Lung (tissue), 17 donors: ENCODE measurements at places on chromosomes 5 and 9. TPM values are rescaled to one million over a fixed set of nuclear protein-coding genes. Genes with fewer than 3 reads are reported as not detected.
A peak's percentile ranks its signal among the peaks of the same experiment; 100 is the strongest.

The TICAM2 gene
- total RNA-seq, result 5.8 TPM

The TTC23L gene
- 4.4 TPM for total RNA-seq

The TMEM167A gene
- 70.3 TPM for total RNA-seq

The PCDHGB7 gene
- 18.1 TPM for total RNA-seq

The ASPN gene
- total RNA-seq, result 1.4 TPM

The SIT1 gene
- total RNA-seq, result 3.8 TPM

The FBP2 gene
- total RNA-seq, result not detected

The UCK1 gene
- 17.6 TPM for total RNA-seq

The PCDHA11 gene
- total RNA-seq, result 0.74 TPM

The CER1 gene
- total RNA-seq, result not detected

The LCN12 gene
- total RNA-seq, result 4.1 TPM

The QRFP gene
- total RNA-seq, result not detected

DNA sequence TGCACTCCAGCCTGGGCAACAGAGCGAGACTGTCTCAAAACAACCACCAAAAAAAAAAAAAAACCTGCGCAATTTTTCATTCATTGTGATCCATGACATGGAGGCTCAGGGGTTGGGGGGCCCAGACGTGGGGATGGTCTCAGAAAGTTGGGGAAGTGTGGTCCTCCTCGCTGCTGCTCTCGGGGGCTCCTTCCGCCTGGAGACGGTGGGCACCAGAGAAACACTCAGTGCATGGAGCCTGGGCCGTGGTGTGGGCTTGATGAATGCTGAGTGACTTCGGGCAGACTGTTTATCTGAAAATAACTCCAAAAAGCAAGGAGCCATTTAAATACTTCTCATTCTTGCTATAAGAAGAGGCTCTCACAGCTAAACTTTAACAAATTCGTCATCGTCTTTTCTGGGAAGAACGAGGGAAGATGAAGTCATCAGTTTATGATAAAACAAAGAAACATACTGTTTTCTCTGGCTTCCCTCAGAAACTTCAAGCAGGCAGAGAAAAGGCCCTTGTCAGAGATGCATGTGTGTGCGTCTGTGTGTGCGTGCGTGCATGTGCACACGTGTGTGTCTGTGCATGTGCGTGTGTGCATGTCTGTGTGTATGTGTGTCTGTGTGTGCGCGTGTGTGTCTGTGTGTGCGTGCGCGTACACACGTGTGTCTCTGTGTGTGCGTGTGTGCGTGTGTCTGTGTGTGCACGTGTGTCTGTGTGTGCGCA is 35.0 kb downstream of the RASGEF1C start:
- peak; percentile 45 for DNase-seq

DNA sequence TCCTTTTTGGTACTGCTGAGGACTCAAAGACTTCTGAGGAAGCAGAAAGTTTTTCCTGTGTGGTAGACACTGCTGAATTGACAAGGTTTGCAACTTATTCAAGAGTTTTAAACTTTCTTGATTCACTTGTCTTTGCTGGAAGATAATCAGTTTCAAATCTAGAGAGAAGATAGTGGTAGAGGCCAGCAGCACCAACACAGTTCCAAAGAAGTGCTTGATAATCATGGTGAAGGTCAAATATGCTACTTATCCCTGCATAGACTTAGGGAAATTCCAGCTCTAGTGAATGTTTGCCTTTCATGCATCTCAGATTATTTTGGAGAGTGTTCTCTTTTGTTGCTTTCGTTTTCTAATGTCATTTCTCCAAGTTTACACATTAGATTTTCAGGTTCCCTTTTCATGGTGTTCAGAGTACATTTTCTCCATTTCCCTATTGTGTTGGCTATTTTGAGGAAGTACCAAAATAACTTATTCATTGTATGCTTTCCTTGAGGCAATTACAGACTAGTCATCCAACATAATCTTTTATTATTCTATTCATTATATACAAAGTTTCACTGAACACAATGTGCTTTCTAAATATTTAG is 550 bp downstream of the IFNE start:
- no peak for DNase-seq

DNA sequence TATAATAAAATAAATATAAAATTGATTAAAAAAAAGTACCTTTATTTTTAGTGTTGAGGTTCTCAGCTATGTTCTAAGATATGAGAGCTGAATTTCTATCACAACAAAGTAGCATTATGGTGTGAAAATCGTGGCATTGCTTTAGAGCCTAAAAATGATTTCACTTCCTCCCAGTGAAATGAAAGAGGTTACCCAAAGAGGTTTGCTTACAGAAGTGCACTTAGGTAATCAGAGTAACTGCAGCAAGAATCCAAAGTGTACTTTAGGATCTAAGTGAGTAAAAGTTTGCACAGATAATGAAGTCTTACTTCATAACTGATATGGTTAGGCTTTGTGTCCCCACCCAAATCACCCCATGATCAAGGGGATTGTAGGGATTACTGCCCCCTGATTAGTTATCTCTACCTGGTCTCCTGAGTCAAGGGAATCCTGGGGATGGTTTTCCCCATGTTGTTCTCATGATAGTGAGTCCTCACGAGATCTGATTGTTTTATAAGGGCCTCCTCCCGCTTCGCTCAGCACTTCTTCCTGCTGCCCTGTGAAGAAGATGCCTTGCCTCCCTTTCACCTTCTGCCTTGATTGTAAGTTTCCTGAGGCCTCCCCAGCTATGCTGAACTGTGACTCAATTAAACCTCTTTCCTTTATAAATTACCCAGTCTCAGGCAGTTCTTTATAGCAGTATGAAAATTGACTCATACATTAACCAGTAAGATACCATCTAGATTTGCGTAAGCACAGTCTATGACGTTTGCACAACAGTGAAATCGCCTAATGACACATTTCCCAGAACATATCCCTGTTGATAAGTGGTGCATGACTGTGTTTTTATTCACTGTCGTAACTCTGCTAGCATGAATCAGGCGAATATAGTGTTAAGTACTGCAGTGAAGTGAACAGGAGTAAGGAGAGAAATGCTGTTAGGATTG is 40.3 kb upstream of the LRRC70 start:
- no peak for DNase-seq

GRCh38 chr9:122119166-122119521 is 26.0 kb upstream of the TTLL11 start:
- DNase-seq, result no peak

- DNase-seq, result no peak
Observed at GRCh38 chr9:116464423-116464822, 222.7 kb upstream of the TRIM32 start.

DNA sequence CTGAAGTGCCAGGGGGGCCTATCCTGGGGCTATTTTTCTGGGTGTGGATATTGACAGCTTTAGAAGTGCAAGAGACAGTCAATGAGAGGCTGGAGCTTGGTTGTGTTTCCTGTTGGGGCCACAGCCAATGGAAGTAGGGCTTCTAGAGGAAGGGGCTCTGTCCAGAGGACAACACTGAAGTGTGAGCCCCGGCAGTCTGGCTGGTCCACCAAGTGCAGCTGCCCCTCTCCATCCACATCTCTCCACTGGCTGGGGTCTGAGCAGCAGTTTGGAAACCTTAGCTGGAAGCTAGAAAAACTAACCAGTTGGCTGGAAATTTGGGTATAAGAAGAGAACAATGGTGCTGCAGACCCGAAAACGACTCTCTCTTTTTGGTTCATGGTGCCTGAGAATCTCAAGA is 64.3 kb upstream of the PSD2 start:
- DNase-seq, result no peak

- no peak for DNase-seq
Observed at GRCh38 chr5:29197631-29198454, 1995.6 kb upstream of the CDH6 start.

DNA sequence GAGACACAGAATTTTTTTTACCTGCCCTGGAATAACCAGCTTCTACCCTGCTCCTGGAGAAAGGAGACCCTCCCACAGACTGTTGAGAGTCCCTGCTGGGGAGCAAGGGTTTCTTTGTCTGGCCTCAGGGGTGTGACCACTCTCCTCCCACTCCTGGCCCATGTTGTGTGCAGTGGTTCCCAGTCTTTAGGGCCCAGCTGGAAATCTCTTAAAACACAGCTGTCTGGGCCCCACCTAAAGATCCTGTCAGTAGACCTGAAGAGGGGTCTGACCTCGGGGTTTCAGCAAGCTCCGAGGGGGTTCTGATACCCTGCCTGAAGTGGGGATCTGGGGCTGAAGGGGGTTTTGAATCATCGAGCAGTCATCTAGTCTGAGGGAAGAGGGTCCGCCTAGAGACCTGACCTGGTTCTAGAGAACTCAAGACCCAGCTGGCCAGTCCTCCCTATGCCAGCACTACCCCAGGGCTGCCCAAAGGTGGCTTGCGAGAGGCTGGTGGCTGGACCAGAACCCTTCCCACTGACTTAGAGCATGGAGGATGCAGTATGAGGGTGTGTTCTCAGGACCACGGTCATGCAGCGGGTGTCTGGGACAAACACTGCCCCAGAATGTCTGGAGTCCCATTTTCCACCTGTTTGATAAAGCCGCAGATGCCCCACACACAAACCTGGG is 8.1 kb upstream of the UNC5A start:
- DNase-seq, result no peak

- DNase-seq, result no peak
Observed at GRCh38 chr5:33690374-33691135, 201.2 kb downstream of the ADAMTS12 start.

- DNase-seq, result no peak
Observed at GRCh38 chr9:12715268-12715667, 22.1 kb downstream of the TYRP1 start.

GRCh38 chr9:626596-626995 is 214.9 kb upstream of the DMRT1 start:
- DNase-seq, result peak; percentile 48

GRCh38 chr5:14435481-14435880 is 146.1 kb upstream of the OTULINL start:
- DNase-seq, result no peak

- no peak for DNase-seq
Observed at GRCh38 chr5:179176166-179176565, 116.0 kb downstream of the ZNF354C start.

DNA sequence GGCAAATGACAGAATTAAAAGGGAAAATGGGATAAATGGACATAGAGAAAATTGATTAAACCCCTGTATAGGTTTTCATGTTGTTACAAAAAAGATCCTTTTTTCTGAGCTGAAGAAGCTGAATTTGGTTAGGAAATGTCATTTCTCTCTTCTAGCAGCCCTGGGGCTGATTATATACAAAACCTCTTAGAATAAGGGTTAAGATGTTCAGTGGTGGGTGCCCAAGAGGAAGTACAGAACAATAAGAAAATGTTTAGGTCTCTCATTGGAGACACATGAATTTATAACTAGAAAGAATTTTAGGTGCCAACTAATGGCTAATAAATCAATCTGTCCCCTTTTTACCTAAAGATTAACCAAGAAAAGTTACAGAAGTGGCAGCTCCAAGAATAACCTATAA is 14.2 kb downstream of the ABHD17B start:
- no peak for DNase-seq

GRCh38 chr5:173973616-173973969 is 15.4 kb upstream of the C5orf47 start:
- DNase-seq, result no peak

- no peak for DNase-seq
Observed at GRCh38 chr5:38187532-38187931, 70.8 kb upstream of the EGFLAM start.

DNA sequence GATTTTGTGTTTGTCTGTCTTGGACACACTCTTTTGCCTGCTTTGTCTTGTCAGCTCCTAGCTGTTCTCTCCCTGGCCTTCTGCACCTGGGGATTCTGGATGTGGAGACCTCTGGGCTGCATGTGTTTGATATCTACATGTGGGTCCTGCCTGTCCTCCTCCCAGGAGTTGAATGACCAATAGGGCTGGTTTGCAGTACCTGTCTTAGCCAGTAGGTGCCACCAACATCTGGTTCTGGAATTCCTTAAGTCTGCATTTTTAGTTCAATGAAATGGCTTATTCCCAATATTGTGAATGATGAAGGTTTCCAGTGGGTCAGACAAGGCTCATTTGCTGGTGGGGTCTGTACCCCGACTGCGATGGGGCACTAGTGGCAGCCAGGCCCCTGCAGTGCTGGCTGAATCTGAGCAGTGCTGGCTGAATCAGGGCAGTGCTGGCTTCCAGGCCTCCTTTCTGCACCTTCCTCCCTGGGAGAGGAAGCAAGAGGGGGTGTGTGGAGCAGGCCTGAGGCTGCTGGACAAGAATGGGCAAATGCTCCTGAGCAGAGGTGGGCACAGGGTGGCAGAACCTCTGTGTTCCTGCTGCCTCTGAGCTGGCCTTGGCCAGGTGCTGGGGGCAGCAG is 73.3 kb downstream of the RXRA start:
- no peak for DNase-seq

GRCh38 chr5:111401906-111402305 is 110.4 kb downstream of the STARD4 start:
- DNase-seq, result no peak

GRCh38 chr9:114884787-114885452 is 45.5 kb downstream of the TNFSF8 start:
- peak; percentile 85 for DNase-seq

GRCh38 chr5:138457531-138458275 is 7.6 kb upstream of the EGR1 start:
- DNase-seq, result no peak
